ENCODE measurements at places on chromosomes 7 and 10.

DNA sequence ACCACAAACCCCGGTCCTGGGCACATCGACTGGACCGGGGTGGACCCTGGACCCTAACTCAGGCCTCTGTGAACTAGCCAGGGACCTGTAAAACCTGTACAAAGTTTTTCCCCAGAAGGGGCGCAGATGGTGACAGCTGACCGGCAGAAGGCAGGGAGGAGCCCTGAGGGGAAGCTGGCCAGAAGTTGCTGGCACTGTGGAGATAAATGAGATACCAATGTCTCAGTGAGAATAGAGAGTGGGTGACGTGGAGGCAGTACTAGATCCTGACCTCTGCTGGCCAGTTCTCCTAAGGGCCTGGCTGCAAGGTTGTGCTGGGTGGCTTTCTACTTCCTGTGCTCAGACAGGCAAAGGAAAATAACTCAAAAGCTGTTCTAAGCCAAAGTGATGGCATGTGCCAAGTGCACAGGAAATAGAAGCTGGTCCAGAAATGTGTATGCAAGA, 10.6 kb upstream of the TSPAN14 start:
- no peak for DNase-seq

- no peak for DNase-seq
These were observed 11.3 kb upstream of the FXYD4 start for GRCh38 chr10:43360086-43360485.

DNA sequence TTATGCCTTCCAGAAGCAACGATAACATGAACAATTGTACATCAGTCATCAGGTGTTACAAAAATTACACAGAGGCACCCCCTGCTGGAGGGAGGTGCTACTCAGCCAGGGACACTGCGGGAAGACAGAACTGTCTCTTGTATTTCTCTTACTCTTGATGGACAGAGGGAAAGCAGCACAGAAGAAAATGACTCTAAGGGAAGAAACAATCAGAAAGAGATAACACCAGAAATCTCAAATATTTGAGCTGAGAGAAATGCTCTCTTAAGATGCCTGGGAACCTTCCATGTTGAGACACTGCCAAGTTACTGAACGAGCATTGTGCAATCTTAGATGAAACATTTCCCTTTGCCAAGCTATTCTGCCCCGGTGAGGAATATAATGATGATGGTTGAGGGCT, 227.6 kb upstream of the NPSR1 start:
- DNase-seq, result no peak

- DNase-seq, result no peak
These were observed 760 bp upstream of the FOXK1 start for GRCh38 chr7:4681218-4681851.

DNA sequence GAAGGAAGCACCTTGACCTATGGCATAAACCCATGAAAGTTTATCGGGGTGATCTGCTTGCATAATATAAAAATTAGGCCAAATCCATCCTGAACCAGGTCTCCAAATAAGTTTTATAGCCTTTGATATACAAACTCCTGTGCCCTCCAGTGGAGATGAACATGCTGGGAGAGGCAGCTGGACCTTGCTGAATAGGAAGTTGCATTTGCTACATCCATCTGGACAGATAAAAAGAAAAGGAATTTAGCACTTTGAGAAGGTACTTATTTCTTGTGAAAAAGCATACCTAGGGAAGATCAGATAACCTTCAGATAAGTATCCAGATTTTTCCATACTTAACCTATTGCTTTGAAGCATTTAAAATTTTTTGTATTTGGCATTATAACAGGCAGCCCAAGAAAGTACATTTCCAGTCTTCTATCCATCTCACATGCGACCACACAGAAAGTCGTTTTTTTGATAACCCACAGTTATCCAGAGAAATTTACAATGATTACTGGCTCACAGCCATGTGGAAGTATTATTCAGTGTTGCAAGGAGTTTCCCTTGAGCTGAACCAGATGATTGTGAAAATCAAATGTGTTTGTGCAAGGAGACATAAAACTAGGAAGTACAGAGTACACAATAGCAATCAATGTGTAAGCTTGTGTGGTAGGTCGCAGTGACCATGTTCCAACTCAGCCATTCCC, 124.4 kb upstream of the STK17A start:
- DNase-seq, result no peak

DNA sequence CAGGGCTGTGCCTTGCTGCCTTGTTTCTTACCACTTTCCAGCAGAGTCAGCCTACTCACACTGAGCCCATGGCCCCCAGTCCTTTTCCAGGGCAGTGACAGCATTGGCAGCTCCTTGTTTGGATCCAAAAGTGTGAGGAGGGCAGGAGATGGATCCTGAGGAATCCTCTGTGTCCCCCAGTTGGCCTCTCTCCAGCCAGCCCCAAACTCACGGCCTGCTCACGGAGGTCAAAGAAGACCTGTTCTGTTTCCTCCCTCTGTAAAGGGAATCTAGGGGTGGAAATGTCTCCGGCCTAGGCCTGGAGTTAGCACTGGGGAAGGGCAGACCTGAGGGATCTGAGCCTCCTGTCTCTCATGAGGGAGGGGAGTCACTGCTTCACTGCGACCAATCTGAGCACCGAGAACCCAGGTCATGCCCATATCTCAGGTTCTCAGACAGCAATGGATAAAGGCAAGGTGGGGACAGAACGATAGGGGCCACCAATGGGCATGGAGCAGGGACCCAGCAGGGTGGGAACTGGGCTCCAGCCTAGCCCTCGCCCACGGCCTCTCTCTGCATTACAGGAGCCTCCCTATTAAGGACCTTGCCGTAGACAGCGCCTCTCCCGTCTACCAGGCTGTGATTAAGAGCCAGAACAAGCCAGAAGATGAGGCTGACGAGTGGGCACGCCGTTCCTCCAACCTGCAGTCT, 23.2 kb downstream of the LDB3 start:
- no peak for DNase-seq

- DNase-seq, result peak; percentile 68
These were observed 3.9 kb downstream of the LFNG start for GRCh38 chr7:2523461-2523936.

DNA sequence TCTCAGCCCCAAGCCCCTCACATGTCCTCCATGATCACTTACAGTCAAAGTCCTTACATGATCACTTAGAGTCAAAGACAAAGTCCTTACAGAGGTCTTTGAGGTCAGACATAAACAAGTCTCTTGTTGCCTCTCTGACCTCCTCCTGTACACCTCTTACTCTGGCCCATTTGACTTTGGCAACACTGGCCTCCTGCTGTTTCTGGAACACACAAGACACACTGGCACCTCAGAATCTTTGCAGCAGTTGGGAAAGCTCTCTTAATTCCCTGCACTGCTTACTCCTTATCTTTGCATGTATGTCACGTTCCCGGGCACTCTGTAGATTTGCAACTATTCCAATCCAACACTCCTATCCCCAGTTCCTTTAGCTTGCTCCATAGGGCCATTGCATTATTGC, 102.3 kb downstream of the NSUN6 start:
- no peak for DNase-seq

DNA sequence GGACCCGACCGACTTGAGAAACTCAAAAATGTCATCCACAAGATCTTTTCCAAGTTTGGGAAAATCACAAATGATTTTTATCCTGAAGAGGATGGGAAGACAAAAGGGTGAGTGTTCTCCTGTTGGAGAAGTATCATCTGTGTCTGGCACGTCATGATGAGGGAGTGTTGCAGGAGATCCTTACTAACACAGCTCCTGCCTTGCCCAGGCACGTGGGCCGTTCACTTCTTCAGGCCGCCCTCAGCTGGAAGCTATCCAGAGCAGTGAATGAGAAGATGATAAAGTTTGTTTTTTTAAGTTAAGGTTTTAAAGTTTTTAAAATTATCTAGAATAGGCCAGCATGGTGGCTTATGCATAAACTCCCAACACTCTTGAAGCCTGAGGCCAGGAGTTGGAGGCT, 6.2 kb downstream of the EIF3B start:
- no peak for DNase-seq

- DNase-seq, result no peak
These were observed 80.8 kb upstream of the LEP start for GRCh38 chr7:128160296-128160695.

GRCh38 chr7:98185101-98185500, 26.1 kb upstream of the BHLHA15 start:
- DNase-seq, result no peak

GRCh38 chr7:110105307-110105706, 985.6 kb upstream of the LRRN3 start:
- DNase-seq, result no peak

- no peak for DNase-seq
These were observed 731 bp upstream of the CRPPA start for GRCh38 chr7:16422103-16422435.

DNA sequence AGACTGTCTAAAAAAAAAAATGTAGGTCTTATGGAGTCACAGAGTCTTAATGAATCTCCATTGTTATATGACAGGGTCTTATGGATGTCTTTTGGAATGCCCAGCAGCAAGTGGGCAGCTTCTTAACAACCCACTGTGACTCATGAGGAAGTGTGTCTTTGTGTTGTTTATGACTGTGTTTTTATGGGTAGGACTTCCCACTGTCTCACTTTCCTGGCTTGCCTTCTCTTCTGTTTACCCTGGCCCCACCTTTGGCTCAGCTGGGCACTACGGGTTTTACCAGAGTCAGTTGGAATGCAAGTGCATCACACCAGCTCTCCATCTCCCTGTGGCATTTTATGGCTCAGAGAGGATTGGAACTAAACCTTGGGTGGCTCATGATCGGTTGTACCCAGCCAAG, 580.5 kb downstream of the AUTS2 start:
- DNase-seq, result no peak
